ENCODE measurements at places on chromosomes 11 and 22.

GRCh38 chr11:12838463-12839123 is 164.4 kb downstream of the TEAD1 start:
- no peak for DNase-seq

DNA sequence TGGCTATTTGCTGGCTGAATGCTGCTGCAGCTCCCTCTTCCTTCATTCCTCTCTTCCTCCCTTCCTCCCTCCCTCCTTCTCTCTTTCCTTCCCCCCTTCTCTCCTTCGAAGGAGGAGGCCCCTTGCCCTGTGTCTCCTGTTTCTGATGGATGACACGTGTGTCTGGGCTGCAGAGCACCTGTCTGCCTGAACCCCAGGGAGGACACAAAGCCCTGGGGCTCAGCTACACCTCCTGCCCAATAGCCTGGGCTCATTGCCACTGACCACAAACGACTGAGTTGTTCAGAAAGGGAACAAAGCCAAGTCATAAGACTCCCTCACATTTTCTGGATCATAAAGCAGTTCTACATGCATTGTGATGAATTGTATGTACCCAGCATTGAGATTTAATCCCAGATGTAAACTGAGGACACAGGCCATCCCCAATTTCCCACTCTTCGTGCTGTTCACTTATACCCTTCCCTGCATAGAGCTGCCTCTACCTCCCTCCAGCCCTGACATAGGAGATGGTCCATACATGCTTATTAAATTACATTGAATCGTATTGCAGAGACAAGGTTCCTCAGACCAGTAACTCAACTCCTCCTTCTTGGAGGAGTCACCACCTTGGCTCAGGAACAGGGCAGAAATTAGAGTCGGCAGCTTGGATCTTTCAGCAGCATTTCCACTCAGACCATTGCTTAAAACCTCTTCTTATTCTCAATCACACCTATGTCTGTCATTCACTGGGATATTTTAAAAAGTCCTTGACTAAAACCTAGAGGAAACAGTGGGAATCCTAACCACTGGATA is 1.2 kb downstream of the CSRP3 start:
- no peak for DNase-seq

DNA sequence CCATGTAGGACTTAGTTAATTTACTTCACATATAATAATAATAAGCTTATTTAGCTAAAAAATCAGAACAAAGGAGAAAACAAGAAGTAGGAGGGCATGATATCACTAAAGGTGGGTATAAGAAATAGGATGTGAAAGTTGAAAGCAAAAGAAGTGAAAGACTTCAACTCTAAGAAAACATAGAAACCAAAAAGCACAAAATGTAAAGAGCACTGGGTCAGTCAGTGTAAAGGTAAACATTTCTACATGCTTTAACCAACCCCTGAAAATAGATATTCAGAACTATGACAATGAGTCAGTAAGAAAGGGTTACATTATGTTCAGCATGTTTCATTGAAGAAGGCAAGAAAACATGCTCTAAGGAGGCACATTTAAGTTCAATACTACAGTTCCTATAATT is 298.8 kb downstream of the SWAP70 start:
- DNase-seq: no peak

GRCh38 chr11:30533445-30533947 is 52.7 kb downstream of the MPPED2 start:
- DNase-seq: no peak
